ENCODE measurements at places on chromosomes 3 and 15.

DNA sequence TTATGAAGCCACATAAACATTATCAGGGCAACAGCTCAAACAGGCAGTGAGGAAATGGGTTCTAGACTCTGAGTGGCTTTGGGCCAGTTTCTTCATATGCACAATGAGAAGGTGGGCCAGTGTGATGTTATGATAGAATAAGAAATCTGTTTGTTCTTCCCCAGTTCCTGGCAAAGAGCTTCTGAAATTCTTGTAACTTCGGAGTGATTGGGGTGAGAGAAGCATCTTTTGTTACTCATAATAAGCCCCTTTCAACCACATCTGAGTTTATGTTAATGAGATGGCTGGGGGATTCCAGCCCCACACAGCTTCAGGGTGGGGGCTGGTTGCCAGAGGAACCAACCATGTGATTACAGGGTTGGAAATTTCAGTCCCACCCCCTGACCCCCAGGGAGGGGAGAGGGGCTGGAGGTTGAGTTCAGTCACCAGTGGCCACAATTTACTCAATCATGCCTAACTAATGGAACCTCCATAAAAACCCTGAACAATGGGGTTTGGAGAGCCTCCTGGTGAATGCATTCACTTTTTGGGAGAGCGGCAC, 57.0 kb upstream of the FRMD4B start:
- DNase-seq: peak; percentile 51

- DNase-seq: no peak
Observed at GRCh38 chr15:65336493-65337435, 32.3 kb downstream of the RNU5B-1 start.

GRCh38 chr15:93941697-93942096, 289.7 kb upstream of the MCTP2 start:
- DNase-seq: no peak

GRCh38 chr3:13051066-13051465, 22.2 kb downstream of the IQSEC1 start:
- DNase-seq: no peak

DNA sequence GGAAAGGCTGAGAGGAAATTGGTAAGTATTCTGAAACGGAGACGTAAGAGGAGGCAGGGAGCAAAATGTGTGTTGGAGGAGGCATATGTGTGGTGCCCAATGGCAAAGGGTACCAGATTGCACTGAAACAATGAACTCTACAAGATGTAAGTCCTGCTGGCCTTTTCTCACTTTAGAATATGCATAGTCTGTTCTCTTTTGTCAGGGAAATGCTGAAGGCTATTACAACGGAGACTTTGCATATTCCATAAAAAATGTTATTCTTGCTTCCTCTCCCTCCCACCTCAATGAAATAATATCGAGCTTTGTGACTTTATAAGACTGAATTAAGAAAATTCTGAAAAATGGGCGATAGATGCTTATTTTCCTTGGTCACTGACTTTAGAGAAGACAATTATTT, 85.9 kb downstream of the PEX5L start:
- no peak for DNase-seq

- no peak for DNase-seq
Observed at GRCh38 chr3:106635271-106635670, 742.0 kb upstream of the CCDC54 start.

DNA sequence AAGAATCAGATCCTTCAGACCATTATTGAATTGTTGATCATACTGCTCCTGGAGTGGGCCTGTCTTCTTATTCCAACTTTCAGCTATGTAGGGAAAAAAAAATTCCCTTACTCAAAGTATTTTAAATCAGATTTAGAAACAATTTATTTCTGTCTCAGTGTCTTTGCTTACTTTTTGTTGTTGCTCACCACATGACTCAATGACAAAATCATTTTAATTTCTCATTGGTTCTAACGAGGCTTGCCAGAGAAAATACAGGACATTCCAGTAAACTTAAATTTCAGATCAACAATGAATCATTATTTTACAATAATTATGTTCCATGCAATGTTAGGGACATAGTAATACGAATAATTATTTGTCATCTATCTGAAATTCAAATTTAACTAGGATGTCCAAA, 748.5 kb upstream of the CBLB start:
- DNase-seq: no peak

- no peak for DNase-seq
Observed at GRCh38 chr3:75012791-75013331, 398.4 kb upstream of the CNTN3 start.

- peak; percentile 43 for DNase-seq
Observed at GRCh38 chr3:146550070-146550615, 5.7 kb upstream of the PLSCR1 start.

GRCh38 chr3:21100656-21101359, 650.2 kb downstream of the ZNF385D start:
- no peak for DNase-seq

GRCh38 chr3:169822983-169823382, 10.3 kb upstream of the LRRC34 start:
- DNase-seq: no peak

DNA sequence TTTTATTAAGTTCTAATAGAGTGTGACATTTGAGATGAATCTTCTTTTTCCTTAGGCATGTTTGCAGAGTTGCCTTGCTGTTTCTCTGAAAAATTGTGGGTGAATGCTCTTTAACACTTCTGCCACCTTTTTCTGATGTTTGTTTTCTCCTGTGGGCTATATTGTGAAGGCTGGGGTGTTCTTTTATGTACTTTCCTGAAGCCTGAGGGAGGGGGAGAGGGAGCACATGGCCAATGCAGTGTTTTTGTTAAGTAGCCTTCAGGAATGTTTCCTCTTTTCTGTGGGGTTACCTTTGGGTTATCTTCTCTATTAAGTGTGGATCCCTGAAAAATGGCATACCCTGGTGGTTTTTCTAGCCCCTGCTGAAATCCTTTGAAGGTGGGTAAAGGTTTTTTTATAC, 50.2 kb downstream of the CMC1 start:
- DNase-seq: no peak

GRCh38 chr3:103785537-103785936, 1350.7 kb downstream of the ZPLD1 start:
- DNase-seq: no peak

- DNase-seq: no peak
Observed at GRCh38 chr15:32704395-32704981, 13.3 kb upstream of the GREM1 start.

- no peak for DNase-seq
Observed at GRCh38 chr3:152276681-152277080, 8.0 kb downstream of the MBNL1 start.

GRCh38 chr15:95556225-95556624, 774.3 kb upstream of the NR2F2 start:
- DNase-seq: no peak

DNA sequence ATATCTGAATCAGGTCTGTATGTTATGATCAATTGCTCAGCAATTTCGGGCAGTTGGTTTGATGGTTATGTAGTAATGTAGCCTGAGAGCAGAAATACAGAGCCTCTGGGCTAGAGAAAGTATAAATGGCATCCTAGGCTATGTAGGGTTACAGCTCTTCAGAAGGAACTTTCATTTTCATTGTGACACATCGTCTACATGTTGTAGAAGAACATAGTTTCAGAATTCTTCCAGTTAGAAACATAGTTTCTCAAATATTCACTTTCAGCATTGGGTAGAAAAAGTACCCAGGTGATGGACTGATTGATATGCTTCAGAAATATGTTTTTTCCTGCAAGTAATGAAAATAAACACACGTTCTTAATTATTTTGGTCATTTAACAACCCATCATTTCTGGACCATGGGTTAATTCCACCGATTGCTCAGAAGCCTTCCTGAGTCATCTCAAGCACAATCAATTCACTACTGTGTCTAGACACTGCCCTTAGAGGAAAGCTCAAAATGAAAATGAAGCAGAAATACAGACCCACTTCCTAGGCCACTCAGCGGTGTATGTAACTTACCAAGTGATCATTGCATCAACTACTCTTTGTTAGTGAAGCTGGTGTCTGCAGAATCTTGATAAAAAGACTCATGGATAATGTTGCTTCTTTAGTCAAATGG, 88.8 kb upstream of the TSEN2 start:
- peak; percentile 63 for DNase-seq

DNA sequence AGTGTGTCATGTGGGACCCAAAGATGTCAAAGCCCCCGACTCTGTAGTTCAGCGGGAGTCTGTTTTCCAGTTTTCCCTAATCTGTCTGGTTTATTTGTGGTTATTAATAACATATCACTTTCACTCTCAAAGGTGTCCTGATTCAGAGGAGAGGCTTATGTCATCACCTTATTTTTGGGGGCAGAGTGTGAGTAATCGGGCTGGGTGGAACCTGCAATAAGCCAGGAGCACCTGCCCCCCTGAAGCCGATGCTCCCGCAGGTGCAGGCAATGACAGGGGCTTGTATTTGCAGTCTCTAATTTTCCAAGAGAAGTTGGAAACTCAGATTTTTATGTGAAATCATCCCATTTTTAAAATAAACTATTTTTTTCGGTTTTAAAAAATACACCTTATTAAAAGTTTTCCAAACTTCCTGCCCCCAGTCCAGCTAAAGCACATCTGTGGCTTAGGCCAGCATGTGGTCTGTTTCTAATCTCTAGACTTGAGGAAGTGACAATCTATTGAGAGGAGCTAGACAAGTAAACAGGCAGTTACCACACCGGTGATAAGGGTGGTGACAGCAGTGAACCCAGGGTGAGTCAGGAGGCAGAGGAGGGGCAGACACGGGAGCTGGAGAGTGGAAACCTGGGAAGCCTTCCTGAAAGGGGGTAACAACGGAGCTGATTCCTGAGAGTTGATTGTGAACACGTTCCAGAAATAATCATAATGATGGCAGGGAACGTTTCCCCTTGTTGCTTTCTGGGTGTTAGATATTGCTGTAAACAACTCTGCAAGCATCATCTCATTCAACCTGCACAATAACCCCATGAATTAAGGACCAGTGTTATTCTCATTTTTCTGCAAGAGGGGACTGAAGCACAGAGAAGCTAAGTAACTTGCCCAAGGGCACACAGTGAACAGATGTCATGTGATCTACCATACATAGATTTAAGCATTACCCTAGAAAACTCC, 37.2 kb downstream of the BHLHE40 start:
- peak; percentile 53 for DNase-seq

- no peak for DNase-seq
Observed at GRCh38 chr3:124591699-124592098, 138.6 kb upstream of the UMPS start.

DNA sequence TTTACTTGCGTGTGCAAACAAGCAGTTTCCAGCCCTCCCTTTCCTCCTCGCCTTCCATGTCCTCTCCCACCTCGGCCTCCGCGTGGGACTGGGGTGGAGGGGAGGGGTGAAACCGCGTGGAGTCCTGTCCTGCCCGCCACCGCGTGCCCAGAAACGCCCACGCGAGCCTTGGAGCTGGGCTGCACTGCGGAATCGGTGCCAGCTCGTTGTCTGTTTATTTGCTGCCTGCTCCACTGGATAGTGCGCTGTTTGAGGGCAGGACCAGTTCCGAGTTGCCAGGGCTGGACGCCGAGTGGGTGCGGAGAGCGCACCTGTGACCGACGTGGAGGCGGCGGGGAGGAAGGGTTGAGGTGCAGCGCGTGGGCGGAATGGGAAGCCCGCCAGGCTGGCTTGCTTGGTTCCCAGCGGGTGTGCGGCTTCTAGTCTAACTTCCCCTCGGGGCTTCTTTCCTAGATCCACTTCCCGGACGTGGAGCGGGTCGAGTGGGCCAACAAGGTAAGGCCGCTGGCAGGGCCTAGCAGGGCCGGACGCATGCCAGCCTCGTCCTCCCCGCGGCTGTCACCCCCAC, 17.3 kb downstream of the ESYT3 start:
- DNase-seq: no peak

- DNase-seq: peak; percentile 19
Observed at GRCh38 chr3:38397320-38397719, 50.7 kb downstream of the XYLB start.

DNA sequence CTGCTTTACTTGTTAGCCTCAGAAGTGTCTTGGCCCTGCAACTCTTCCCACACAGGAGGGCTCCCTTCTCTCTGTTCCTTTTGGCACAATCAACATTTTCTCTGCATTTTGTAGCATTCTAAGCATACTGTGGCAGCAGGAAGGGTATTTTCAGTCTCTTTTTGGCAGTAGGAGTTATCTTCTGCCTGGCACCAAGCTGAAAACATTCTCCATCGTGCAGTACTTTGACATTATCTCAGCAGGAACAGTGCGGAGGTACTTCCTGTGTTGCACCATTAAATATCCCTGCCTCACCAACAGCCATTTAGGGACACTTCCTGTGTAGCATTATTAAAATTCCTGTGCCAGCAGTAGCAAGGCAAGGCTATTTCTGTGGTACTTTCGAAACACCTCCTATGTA, 233.2 kb upstream of the SEMA6D start:
- DNase-seq: no peak

DNA sequence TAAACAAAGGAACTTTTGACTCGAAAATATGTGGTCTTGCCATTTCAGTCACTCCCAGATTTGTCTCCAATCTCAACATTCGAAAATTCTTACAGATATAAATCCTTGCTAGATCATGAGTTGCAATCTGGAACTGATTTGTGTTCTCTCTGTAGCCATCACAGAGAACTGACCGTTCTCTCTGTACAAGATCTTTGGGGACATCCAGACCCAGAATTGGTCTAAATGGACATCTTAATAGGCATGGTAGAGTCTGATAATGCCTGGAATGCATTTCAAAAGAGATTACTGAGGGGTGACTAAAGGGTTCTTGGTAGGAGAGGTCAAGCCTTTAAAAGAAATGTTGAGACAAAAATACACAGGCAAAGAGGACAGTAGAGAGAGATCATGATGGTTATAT, 7.2 kb upstream of the MEF2A start:
- no peak for DNase-seq

- no peak for DNase-seq
Observed at GRCh38 chr3:58524326-58524888, 12.6 kb downstream of the ACOX2 start.

- no peak for DNase-seq
Observed at GRCh38 chr3:111588527-111588926, 6.6 kb downstream of the ZBED2 start.

DNA sequence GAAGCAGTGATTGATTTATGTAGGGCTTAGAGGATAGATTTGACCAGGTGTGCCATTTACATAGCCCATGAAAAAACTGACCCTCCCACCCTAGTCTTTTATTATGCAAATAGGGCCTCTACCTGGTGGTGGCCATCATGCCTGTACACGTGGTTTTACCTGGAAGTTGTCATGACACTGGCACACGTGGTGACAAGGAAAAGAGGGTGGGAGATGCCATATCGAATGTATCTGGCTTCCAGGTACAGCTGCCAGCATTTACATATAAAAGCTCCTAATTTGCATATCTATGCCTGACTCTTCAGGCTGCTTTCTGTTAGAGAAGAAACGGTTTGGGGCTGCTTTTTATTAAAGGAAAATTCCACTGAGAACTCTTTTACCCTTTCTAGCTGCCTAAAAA, 35.0 kb upstream of the DNAJC13 start:
- no peak for DNase-seq

- DNase-seq: peak; percentile 51
Observed at GRCh38 chr15:68431792-68432401, at the start of gene ITGA11. Gene ITGA11 (minus strand): TSS chr15:68432163. CDS start chr15:68432066, 97 bp downstream.
